ENCODE measurements at places on chromosomes 5 and 9.

DNA sequence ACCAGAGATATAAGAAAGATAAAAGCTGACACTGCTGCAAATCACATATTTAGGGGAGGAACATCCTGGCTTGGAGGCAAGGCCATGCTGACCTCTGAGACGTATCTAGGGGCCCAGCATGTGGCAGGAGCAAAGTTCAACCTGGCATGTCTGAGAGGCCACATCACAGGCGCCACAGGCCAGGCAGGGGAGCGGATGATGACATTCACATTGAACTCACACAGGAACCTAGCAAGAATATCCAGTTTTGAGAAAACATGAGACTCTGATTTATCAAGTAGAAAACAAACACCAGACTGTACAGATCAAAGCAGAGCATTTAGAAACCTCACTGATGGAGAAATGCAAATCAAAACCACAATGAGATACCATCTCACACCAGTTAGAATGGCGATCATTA, 64.2 kb upstream of the STK32A start:
- no peak for DNase-seq

GRCh38 chr9:131503626-131504465, 1.1 kb downstream of the POMT1 start:
- DNase-seq, result no peak

GRCh38 chr5:32686799-32687498, 24.2 kb upstream of the NPR3 start:
- no peak for DNase-seq

- no peak for DNase-seq
These were observed 151.8 kb upstream of the GPR151 start for GRCh38 chr5:146667633-146668272.

GRCh38 chr9:76817489-76817888, 53.3 kb downstream of the PCA3 start:
- DNase-seq, result no peak

DNA sequence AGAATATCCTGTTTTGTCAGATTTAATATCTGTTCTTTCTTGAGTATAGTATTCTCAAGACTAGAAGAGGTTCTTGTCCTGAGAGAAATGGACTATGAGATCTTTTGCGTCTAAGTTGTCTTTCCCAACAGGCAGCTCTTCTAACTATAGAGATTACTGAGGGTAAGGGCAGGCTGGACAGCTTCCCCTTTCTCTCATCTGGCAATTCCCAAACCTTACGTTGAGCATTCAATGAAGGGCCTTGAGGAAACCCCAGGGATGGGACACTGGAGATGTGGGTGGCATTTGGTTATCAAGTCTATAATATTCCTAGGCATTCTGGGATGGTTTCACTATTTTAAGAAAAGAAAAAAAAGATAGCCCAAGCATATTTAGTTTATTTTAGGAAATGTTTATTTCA, 28.0 kb upstream of the C5orf47 start:
- no peak for DNase-seq

DNA sequence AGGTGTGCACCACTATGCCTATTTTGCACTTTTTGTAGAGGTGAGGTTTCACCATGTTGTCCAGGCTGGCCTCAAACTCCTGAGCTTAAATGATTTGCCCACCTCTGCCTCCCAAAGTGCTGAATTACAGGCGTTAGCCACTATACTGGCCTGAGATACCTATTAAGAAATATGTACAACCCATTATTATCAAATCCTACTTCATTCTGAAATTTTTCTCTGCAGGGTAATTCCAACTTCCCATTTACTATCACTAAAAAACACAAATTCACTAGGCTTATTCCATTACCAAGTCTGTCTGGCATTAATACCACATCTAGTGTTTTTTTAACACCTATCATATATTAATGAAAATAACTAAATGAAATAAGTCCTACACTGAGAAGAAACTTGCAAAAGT, 18.2 kb downstream of the PPP2CA start:
- DNase-seq, result no peak

DNA sequence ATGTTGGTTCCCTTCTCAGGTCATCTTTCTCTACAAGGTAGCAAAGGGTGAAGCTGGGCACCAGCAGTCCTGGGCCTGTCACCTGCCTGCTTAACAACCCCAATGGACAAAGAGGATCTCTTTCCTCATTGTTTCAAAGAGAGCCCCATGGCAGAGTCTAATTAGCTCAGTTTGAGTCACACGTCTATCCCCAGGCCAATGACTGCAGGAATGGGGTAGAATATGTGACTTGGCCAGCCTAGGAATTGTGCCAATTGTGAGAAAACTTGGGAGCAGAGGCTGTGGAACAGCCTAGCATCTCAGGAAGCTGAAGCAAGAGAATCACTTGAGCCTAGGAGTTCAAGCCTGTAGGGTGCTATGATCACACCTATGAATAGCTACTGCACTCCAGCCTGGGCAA, 3.6 kb upstream of the RAPGEF1 start:
- DNase-seq, result no peak
